ENCODE measurements at places on chromosomes 6 and 20. TPM values are rescaled to one million over a fixed set of nuclear protein-coding genes. Genes with fewer than 3 reads are reported as not detected.

The MYCT1 gene
- polyA plus RNA-seq: 20.0 TPM

- no peak for DNase-seq
Measured at GRCh38 chr20:19868441-19868840, 110.4 kb downstream of the RIN2 start.

DNA sequence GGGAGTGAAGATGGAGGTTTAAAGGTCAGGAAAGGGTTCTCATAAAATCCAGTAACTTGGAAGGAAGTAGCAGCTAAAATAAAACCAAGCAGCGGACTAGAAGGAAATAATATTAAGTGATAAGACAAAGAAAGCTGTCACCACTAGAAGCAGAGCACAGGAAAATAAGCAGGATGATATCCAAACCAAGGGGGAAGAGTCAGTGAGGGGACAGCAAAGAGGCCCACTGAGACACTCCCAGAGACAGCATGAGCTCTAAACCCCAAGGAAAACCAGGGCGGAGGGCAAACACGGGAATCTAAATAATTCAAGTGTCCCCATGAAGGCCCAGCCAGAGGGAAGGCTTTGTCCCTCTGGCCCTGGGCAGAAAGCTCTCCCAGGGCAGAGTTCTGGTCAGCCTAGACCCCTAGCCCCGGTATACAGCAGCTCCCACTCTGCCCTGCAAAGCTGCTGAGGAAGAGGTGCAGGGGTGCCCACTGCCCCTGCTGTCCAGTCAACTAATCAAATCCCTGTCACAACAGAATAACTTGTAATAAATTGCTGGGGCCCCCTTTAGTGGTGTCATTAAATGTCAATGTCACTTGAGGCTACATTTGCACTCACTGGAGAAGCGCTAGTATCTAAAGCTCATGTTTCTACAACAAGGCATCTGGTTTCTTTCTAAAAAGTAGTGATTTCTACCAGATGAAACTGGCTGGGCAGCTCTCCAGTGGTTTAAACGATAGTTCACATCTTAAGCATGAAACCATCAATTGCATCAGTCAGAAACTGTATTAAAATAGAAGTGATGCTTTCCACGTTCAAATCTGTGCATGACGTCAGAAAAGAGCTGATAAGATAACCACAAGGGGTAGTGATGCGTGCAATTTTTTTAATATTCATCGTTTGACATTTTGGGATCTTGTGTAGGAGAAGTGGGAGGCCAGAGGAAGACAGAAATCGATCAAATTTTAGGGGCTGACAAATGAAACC is 13.6 kb downstream of the PDE10A start:
- DNase-seq: no peak

DNA sequence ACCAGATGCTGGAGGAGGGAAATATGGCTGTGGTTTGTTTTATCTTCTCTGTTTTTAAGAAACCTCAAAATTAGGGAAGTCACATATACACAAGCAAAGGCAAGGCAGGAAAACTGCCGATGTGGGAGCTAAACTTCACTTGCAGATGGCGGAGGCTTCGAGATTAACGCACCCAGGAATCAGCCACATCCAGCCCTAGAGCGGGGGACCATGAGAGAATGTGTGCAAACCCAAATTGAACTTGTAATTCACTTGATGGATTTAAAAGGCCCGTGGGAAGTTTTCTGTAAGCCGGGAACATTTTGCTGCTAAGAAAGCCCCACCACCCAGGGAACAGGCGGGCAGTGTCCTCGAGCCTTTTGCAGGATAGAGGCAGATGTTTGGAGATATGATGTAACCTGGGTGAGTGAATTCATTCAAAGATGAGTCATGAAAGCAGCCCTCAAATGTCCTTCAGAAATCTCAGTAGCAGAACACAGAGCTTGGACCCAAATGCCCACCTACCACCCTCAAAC is 39.9 kb downstream of the PREX1 start:
- DNase-seq: no peak

GRCh38 chr6:56786256-56786655 is 143.6 kb upstream of the DST start:
- DNase-seq: no peak

The GSS gene
- 56.5 TPM for polyA plus RNA-seq

- DNase-seq: peak; percentile 87
Measured at GRCh38 chr6:17599877-17600526, at the start of gene FAM8A1. Gene FAM8A1 (plus strand): TSS chr6:17600302. CDS start chr6:17600410, 108 bp downstream.

The OR2B6 gene
- 0.14 TPM for polyA plus RNA-seq

- DNase-seq: no peak
Measured at GRCh38 chr6:161833099-161833860, 559.4 kb upstream of the AGPAT4 start.

DNA sequence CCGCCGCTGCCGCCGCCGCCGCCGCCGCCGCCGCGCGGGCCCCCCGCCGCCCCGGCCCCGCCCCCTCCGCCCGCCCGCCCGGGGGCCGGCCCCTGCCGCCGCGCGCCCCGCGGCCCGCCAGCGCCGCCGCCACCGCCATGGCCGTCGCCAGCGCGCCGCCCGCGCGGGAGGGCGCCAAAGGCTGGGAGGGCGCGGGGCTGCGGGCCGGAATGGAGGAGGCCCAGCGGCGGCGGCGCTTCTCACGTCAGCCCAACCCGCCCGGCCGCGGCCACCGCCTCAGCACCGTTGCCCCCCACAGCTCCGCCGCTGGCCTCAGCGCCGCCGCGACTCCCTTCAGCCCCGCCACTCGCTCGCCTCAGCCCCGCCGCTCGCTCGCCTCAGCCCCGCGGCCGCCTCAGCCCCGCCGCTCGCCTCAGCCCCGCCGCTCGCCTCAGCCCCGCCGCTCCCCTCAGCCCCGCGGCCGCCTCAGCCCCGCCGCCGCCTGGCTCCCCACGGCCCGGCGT is 258 bp downstream of the PHF10 start:
- DNase-seq: no peak

GRCh38 chr6:139474145-139475108 is 100.0 kb upstream of the CITED2 start:
- DNase-seq: peak; percentile 75

The SCRT2 gene
- 0.04 TPM for polyA plus RNA-seq

- DNase-seq: no peak
Measured at GRCh38 chr6:101226677-101227135, 166.8 kb upstream of the GRIK2 start.

GRCh38 chr20:21146215-21146614 is 20.3 kb downstream of the KIZ start:
- DNase-seq: no peak

DNA sequence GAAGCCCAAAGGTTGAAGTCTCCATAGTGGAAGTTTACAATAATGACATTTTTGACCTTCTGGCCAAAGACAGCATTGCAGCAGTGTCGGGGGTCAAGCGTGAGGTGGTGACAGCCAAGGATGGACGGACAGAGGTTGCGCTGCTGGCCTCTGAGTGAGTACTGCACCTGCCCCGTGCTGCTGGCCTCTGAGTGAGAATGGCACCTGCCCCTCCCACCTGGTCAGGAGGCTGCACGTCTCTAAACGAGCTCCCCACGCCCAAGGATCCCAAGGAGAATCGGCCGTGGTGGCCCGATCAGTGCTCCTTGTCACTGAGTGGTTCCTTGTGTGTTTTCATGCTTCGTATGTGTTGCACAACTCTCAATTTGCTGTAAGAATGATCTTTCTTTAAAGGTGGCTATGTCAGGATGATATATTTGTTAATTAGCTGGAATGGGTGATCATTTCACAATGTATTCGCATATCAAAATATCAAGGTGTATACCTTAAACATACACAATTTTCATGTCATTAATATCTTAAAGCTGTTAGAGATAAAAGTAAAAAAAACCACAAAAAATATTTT is 40.4 kb downstream of the FRMD1 start:
- DNase-seq: no peak

GRCh38 chr6:81818901-81819361 is 66.5 kb upstream of the TENT5A start:
- DNase-seq: no peak

The CUL9 gene
- 28.6 TPM for polyA plus RNA-seq

- no peak for DNase-seq
Measured at GRCh38 chr20:53611449-53611894, 17.8 kb upstream of the ZNF217 start.

DNA sequence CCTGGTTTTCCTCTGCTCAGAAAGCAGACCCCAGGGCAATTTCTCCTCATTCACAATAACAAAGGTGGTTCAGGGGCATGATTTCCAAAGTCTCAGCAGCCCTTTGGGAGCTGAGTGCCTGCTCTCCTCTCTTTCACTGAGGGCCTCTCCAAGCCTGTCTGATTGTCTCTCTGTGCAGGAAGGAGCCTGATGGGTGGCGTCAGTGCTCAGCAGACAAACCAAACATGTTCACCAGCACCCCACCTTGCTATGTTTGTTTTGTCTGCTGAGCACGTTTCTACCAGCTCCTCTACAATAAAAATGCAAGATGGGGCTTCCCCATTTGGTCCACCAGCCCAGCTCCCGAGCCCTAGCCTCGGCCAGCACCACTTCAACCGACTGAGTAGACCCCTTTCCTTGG is 25.4 kb upstream of the TCP11 start:
- no peak for DNase-seq

- DNase-seq: no peak
Measured at GRCh38 chr6:133359256-133359655, 118.1 kb downstream of the EYA4 start.

The DPM1 gene
- 71.4 TPM for polyA plus RNA-seq

DNA sequence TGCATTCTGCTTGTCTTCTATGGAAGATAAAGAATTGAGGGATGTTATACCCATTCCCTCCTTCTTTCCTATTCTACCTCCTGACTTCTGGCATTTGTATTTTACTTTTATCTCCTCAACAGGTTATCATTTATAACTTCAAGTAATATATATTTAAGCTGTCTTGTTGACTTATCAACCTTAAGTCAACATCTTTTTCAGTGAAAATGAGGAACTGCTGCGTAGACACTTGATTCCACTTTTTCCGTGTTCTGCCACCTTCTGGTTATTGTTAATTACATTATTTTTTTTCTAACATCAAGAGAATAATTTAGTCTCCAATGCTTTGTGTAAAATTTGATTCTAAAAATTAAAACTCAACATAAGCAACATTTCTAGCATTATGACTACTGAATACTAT is 107.5 kb downstream of the PRKN start:
- no peak for DNase-seq

DNA sequence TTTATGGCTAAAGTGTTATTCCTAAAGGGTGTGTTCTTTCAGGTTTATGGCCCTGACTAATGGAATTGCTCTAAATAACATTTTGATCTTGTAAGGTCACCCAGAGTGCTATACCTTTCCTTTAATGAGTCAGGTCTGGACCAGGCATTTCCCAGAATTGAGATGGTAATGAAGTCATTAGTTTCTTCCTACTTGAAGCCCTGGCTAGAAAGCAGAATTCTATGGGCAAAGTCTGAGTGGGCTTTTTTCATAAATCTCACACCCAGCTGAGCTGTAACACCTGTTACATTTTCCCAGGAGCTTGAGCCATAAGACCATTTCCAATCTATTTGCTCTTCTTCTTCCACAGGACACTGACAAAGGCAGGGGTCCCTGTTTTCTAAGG is 122.0 kb upstream of the ID4 start:
- no peak for DNase-seq

GRCh38 chr20:44566018-44566417 is 16.4 kb upstream of the PKIG start:
- DNase-seq: no peak

DNA sequence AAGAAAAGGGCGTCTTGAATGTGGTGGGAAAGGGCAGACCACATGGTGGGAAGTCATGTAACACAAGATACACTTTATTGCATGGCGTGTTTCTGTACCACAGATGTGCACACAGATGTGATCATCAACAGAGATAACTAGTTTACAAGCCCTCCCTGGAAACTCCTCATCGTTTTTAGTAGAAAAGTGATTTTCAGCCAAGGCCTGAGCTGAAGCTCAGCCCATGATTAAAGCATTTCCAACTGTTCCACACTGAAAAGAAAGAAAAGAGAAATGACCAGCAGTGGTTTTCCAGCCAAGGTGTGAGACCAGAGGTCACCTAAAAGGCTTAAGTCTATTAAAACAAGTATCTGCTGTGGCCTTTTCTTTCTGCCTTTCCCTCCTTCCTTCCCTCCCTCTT is 463.9 kb upstream of the JAG1 start:
- DNase-seq: no peak

- DNase-seq: no peak
Measured at GRCh38 chr20:61805365-61805764, 260.3 kb downstream of the TAF4 start.

- DNase-seq: no peak
Measured at GRCh38 chr6:129212081-129212480, 329.1 kb downstream of the LAMA2 start.

The PHACTR3 gene
- polyA plus RNA-seq: 12.9 TPM

The FAM162B gene
- 8.0 TPM for polyA plus RNA-seq

GRCh38 chr6:21348504-21349195 is 244.9 kb upstream of the SOX4 start:
- DNase-seq: peak; percentile 36

DNA sequence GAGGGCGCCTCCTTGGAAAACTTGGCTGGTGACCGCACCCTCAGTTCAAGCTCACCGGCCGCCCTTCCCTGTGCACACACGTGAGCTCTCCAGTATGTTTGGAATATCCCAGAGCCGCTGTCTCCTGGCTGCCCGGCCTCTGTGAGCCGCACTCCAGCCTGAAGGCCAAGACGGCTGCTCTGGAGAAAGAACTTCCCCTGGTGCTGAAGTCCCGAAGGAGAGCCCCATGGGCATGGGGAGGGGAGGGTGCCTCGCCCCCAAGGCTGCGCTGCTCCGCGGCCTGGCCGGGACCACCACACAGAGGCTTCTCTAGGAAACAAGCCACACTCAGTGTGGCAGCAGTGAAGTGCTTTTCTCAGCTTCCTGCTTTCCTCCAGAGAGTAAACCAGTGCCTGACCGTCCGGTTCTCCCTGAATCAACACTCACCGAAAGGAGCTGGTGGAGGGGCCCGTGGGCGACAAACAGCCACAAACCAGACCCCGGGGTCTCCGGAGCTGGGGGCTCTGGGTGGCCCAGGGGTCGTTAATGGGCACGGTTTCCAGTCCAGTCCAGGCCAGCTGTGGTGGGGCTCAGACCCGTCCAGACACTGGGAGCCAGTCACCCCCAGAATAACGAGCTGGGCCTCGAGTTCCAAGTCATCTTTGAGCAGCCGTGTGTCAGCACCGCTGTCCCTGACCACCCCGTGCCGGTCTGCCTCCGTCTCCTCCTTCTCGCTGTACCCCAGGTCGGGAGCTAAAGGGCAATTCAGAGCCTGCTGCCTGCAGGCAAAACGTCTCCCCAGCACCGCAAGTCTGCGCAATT is 87.4 kb upstream of the BHLHE23 start:
- DNase-seq: no peak

- no peak for DNase-seq
Measured at GRCh38 chr20:54717983-54718382, 242.6 kb downstream of the DOK5 start.

DNA sequence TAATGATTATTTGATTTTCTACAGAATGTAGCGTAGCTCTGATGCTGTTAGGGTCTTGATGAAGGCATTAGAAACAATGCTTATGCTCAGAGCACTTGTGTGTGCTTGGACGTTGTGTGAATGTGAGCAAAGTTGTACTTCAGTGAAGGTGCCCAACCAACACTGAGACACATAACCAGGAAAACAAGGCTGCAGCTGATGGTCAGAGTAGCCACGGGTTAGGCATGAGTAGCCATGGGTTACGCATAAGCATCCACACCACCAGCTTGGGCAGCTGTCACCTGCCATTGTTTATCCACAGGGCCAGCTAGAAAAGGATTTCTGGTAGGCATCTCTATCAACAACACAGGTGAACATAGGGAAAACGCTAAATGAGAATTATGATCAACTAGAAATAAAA is 326.6 kb downstream of the NRN1 start:
- DNase-seq: no peak

The MCCD1 gene
- 13.6 TPM for polyA plus RNA-seq

The ATP9A gene
- 58.7 TPM for polyA plus RNA-seq

The KIAA1755 gene
- 2.9 TPM for polyA plus RNA-seq
